ENCODE measurements at places on chromosomes 2 and 18. TPM values are rescaled to one million over a fixed set of nuclear protein-coding genes. Genes with fewer than 3 reads are reported as not detected.

HOXD13 gene
- 0.34 TPM for total RNA-seq

RGPD8 gene
- total RNA-seq = 4.6 TPM

UGT1A8 gene
- total RNA-seq = not detected

OLA1 gene
- 121 TPM for total RNA-seq

CRYGC gene
- total RNA-seq = not detected

ADCYAP1 gene
- total RNA-seq = not detected

ABCG8 gene
- not detected for total RNA-seq

ZAP70 gene
- total RNA-seq = 0.06 TPM

CFAP210 gene
- total RNA-seq = 0.33 TPM

RNU2-63P gene
- not detected for total RNA-seq

OTX1 gene
- total RNA-seq = 3.5 TPM

IL36A gene
- not detected for total RNA-seq

TCF4 gene
- 2.5 TPM for total RNA-seq

WDR12 gene
- 85.8 TPM for total RNA-seq

Measured in A549 treated with CpdA at 1 μM for 4 hours (cell line).